Heart left ventricle (tissue), 16 donors: ENCODE measurements at places on chromosomes 11 and 22. TPM values are rescaled to one million over a fixed set of nuclear protein-coding genes. Genes with fewer than 3 reads are reported as not detected.

GRCh38 chr22:48741540-48741939, 1086.1 kb downstream of the BRD1 start:
- DNase-seq: peak; percentile 28

TSSK2 gene
- 0.19 TPM for polyA plus RNA-seq

LRRC56 gene
- polyA plus RNA-seq: 0.30 TPM

DNA sequence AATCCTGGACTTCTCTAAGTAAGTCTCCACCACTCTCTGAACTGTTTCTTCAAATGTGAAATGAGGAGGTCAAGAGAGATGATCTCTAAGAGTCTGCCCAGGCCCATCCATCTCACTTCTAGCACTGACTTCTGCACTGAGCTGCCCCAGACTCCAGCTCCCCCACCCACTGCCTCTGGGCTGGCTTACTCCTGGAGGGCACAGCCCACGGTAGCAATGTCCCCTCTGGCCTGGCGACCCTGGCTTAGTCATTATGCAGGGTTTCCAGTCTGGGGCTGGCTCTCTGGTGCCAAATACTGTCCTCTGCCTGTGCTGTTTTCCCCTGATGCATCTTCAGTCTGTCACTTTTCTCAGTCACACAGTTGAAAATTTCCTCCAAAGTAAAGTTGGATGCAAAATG, 60.9 kb downstream of the PKNOX2 start:
- DNase-seq: no peak

MRPL11 gene
- polyA plus RNA-seq: 62.8 TPM

GRCh38 chr11:17828311-17828751, 93.8 kb downstream of the KCNC1 start:
- peak; percentile 58 for DNase-seq

DNA sequence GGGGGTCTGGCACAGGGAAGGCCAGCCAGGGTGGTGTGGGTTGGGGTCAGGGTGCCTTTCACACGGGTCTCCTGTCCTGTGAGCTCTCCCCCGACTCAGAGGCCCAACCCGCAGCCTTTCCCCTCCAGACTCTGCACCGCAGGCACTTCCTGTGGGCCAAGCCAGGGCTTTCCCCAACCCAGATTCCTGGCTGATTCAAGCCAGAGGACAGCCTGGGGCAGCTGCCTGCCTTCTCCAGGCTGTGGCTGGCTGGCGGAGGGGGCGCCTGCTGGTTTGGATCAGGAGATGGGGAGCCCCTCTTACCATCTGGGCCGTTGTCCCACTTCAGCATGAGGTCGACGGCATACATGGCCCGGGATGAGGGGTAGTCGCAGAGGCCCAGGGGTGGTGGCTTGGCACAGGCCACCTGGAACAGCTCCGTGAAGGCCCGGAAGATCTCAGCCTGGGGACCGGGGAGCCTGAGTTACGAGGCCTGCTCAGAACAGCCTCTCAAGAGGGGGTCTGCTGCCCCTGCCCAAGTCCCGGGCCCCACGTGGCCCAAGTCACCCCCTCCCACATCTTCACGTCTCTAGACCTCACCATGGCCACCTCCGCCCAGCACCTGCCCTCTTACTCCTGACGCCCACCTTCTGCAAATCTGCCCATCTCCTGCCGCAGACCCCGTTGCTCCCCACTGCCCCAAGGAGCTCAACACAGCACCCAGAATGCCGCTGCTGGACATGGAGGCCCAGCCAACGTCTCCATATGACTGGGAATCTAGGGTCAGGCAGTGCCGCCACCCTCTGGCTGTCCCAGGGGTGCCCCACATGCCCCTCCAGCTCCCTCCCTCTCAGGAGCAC, 17.3 kb downstream of the TSPO start:
- DNase-seq: peak; percentile 32

GRCh38 chr11:11312738-11313137, 40.3 kb downstream of the CSNK2A3 start:
- no peak for DNase-seq

- no peak for DNase-seq
These were observed 22.0 kb upstream of the IPO7 start for GRCh38 chr11:9362393-9362863.

GRCh38 chr11:38867338-38867737, 2269.3 kb upstream of the RAG2 start:
- no peak for DNase-seq

ATM gene
- 15.5 TPM for polyA plus RNA-seq

DNA sequence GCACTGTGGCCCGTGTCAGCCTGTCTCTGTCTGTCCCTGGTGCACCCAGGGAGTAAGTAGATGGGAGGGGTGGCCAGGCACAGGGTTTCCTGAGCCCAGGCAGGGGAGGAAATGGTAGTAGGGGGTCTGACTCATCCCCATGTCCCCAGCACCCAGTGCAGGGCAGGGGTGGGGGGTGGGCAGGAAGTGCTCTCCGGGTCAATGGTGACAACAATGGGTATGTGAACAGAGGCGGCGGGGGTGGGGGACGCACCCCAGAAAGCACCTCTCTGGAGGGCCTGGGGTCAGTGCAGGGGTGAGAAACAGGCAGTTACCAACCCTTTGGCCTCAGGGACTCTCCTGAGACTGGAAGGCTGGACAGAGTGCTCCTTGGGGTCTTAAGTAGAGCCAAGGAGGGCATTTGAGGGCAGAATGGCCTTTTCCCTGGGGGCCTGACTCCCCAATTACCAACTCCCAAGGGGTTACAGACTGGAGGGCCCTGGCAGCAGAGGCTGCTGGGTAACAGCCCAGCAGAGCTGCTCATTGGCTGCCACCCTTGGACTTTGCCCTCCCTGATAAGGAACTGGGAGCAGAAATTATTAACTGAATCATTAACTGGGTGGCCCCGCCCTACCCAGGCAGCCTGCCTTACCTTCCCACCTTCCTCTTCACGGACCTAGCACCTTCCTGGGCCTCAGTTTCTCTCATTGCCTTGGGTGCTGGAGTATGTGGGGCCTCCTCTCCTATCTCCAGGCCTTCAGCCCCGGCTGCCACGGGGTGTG, 4.2 kb downstream of the MYRF start:
- DNase-seq: no peak

B3GAT1 gene
- not detected for polyA plus RNA-seq

DNA sequence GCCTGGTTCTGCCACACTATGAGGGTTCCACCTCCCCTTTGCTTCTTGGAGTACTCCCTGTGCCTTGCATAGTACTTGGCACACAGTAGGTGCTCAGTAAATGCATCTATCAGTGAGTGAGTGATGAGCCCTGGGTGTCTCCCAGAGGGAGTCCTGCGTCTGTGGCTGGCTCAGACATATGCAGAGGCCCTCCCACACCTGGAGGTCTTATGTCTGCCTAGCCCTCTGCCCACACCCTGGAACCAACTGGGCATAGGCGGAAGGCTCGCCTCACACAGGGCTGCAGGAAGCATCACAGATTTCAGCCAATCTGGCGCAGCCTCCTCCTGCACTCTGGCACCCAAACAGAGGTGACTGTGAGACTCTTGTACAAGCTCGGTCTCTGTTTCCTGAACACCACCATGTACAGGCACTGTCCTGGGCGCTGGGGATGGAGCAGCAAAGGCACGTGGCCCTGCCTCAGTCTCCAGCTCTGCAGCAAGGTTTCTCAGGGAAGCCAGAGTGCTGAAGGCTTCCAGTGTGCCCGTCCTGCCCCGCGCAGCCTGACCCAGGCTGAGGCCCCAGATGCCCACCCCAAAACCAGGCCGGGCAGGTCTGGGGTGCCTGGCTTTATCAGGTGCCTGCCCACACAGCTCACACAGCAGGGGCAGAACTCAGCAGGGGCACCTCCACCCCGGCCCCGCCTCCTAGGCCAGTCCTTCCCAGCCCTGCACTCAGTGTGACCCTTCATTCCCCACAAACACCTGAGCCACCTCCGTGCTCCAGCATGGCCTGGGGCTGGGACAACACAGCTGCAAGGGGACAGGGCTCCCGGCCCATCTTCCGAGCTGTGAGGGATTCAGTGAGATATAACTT, 26.7 kb downstream of the FLRT1 start:
- DNase-seq: no peak

GRCh38 chr11:128841461-128842072, 25.5 kb downstream of the KCNJ1 start:
- DNase-seq: no peak

RIMBP3B gene
- 0.06 TPM for polyA plus RNA-seq
